ENCODE measurements at places on chromosomes 3 and 15. TPM values are rescaled to one million over a fixed set of nuclear protein-coding genes. Genes with fewer than 3 reads are reported as not detected.

IL5RA gene
- 0.56 TPM for total RNA-seq

- no peak for DNase-seq
Measured at GRCh38 chr15:89028036-89028435, 60.2 kb upstream of the ABHD2 start.

- DNase-seq, result no peak
Measured at GRCh38 chr15:49645941-49646340, 25.1 kb downstream of the DTWD1 start.

GRCh38 chr3:16338999-16339398 lies 74.0 kb downstream of the OXNAD1 start:
- no peak for DNase-seq

SAXO2 gene
- 0.50 TPM for total RNA-seq

FETUB gene
- 3.1 TPM for total RNA-seq

- DNase-seq, result no peak
Measured at GRCh38 chr15:39797407-39797806, 14.8 kb upstream of the FSIP1 start.
